ENCODE measurements at places on chromosomes 16 and 17. TPM values are rescaled to one million over a fixed set of nuclear protein-coding genes. Genes with fewer than 3 reads are reported as not detected.
A peak's percentile ranks its signal among the peaks of the same experiment; 100 is the strongest.

CACNG5 gene
- not detected for total RNA-seq

DCAKD gene
- 38.1 TPM for total RNA-seq

CHD9 gene
- total RNA-seq: 9.7 TPM

TERB1 gene
- not detected for total RNA-seq

- DNase-seq: peak; percentile 52
- H3K4me1 ChIP-seq: peaks cover 43% of the 10 kb centered on the region
- no peaks in the 10 kb centered on the region for H3K36me3 ChIP-seq
- H3K27me3 ChIP-seq: no peaks in the 10 kb centered on the region
- H3K4me3 ChIP-seq: peak overlapping the region; percentile 65
These were observed 1.5 kb downstream of the PIEZO1 start for GRCh38 chr16:88783391-88784073.

TLCD3B gene
- total RNA-seq: 6.1 TPM

HES7 gene
- 2.4 TPM for total RNA-seq

DNA sequence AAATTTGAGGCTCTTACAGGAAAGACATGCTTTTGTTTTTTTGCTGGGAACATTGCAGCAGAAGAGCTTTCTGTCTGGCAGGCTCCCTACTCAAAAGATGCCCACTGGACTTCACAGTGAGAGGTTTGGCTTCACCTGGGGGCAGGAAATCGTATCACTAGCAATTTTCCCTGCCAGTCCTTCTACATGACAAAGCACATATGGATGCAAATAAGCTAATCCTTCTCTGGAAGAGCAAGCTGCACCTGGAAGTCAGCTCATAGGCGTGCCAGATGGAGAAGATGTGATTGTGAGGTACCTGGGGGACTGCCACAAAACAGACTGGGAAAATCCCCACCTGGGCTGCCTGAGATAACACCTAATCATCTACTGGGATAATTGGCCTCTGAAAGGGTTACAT, 195.0 kb upstream of the CPHXL start:
- H3K27me3 ChIP-seq: peaks cover 4% of the 10 kb centered on the region
- H3K36me3 ChIP-seq: no peaks in the 10 kb centered on the region
- no peak for DNase-seq

GRCh38 chr16:77406680-77407079, 28.2 kb downstream of the ADAMTS18 start:
- H3K27me3 ChIP-seq: peaks cover 18% of the 10 kb centered on the region
- no peak overlapping the region for H3K27ac ChIP-seq
- H3K4me3 ChIP-seq: no peak overlapping the region
- H3K36me3 ChIP-seq: no peaks in the 10 kb centered on the region

DNA sequence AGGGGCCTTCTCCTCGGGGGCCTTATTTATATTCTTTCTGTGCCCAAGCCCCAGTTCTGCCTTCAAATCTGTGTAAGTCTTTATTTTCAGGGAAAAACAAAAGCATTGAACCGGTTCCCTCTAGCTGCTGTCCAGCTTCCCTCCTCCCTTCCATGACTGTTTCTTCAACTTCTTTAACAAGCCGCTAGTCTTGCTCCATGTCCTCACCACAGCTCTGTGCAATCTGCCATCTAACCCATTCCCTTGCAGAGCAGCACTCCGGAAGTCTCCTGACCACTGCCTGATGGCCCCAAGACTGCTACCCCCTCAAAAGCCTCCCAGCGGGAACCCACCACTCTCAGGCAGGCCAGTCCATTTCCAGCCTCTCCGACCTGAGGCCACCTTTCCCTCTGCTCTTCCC, 16.9 kb downstream of the EMC8 start:
- no peak for DNase-seq
- H3K36me3 ChIP-seq: peaks cover 21% of the 10 kb centered on the region
- H3K27me3 ChIP-seq: no peaks in the 10 kb centered on the region

DNA sequence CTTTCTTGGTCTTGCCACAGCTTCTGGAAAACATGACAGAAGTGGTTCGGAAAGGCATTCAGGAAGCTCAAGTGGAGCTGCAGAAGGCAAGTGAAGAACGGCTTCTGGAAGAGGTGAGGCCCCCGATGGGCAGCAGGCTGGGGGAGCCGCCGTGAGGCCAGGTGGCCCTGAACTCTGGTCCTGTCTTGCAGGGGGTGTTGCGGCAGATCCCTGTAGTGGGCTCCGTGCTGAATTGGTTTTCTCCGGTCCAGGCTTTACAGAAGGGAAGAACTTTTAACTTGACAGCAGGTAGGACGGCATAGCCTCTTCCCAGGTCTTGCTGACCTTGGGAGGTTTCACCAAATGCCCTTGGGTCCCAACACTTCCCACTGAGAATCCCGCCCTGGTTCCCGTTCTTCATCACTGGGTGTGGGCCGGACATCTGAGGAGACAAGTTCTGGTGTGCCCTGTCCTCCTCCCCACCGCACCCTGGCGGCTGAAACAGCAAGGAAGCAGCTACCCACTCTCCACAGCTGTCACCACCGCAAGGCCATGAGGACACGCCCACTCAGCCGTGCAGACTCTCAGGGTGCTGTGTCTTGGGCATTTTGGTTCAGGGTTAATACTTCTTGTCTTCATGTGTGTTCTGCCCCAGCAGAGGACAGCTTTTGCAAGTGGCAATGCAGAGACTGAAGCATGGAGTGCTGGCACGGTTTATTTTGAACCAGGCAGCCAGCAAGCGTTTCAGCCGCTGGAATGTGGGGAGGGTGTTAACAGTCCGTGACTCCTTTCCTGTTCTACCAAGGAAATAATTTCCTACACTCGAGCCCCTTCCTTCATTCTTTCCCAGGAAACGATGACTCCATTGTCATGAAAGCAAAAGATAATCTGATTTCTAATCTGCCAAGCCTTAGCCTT, 21.4 kb downstream of the NTAN1 start:
- no peaks in the 10 kb centered on the region for H3K27me3 ChIP-seq
- H3K4me1 ChIP-seq: peaks cover 5% of the 10 kb centered on the region
- no peak overlapping the region for H3K27ac ChIP-seq
- DNase-seq: no peak

DNA sequence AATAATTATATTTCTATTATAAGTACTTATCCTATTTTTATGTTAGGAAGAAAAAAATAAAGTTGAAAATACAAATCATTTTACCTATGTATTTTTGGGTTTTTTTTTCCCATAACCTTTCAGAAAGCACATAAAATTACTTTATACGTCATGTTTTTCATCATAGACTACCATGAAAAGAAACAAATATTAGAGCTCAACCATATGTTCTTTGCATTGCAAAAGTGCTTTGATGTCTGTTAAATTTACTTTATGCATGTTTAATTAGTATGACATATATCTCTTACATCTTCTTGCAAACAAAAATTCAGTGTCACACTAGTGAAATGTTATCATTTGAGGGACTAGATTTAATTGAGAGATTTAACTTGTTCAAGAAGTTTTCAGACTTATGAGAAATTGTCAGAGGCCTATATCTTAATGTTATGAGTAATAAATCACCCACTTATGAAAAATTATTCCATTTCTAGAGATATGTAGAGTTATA, 24.0 kb downstream of the BRIP1 start:
- H3K27ac ChIP-seq: no peak overlapping the region
- no peaks in the 10 kb centered on the region for H3K4me1 ChIP-seq
- no peaks in the 10 kb centered on the region for H3K27me3 ChIP-seq
- no peak for DNase-seq
- no peak overlapping the region for H3K4me3 ChIP-seq
- H3K36me3 ChIP-seq: peaks cover 16% of the 10 kb centered on the region

NME3 gene
- 44.1 TPM for total RNA-seq

GRCh38 chr16:84794626-84795025, 25.2 kb upstream of the CRISPLD2 start:
- no peak overlapping the region for H3K27ac ChIP-seq
- no peak for DNase-seq
- H3K4me1 ChIP-seq: no peaks in the 10 kb centered on the region
- H3K27me3 ChIP-seq: no peaks in the 10 kb centered on the region
- no peaks in the 10 kb centered on the region for H3K36me3 ChIP-seq
- no peak overlapping the region for H3K4me3 ChIP-seq

- DNase-seq: no peak
- H3K4me3 ChIP-seq: no peak overlapping the region
- no peaks in the 10 kb centered on the region for H3K27me3 ChIP-seq
- H3K4me1 ChIP-seq: peaks cover 98% of the 10 kb centered on the region
- no peak overlapping the region for H3K27ac ChIP-seq
These were observed 103.4 kb downstream of the ZNF778 start for GRCh38 chr16:89320782-89321501.

SLC38A7 gene
- total RNA-seq: 4.6 TPM

APOBR gene
- 0.72 TPM for total RNA-seq

DNA sequence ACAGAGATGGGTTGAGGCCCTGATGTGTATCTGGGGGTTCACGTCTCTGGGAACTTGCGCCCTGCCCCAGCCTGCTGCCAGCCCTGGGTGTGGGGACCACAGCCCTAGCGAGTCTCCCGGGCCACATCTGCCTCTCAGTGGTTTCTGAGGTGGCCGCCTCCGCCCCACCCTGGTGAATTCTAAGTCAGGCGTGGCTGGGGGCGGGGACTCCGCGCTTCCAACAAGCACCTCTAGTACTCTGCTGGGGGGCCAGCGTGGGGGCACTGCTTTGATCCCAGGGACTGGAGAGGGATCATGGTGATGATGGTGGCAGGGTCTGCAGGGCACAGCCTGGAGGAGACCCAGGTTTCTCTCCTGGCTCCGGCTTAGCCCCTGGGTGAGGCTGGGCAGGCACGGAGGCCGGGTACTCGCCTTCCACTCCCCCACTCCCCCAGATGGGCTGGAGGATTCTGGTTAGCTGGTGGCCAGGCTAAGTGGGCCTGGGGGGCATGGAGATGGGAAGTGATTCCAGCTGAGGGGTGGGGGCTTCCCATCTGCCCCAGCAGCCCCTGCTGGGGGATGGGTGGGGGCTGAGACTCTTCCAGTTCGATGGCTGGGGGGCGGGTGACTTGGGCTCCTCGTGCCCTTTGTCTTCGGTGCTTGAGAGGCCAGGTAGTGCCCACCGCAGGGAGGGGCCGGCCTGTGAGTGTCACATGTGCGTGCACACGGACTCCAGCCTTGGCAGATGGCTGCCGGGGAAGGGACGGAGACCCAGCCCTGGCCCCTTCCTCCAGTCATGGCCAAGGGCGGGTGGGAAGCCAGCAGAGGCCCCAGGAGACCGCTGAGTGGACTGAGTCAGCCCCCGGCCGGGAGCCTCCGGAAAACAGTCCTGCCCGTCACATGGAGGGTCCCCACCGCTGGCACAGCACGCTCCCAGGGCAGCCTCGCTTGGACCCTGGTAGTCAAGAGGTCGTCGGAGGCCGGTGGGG, 3.9 kb downstream of the GLIS2 start:
- H3K4me3 ChIP-seq: no peak overlapping the region
- peaks cover 3% of the 10 kb centered on the region for H3K4me1 ChIP-seq
- H3K27me3 ChIP-seq: peaks cover 3% of the 10 kb centered on the region
- no peak overlapping the region for H3K27ac ChIP-seq

GRCh38 chr17:31308372-31309334, 5.2 kb downstream of the EVI2B start:
- peaks cover 61% of the 10 kb centered on the region for H3K4me1 ChIP-seq
- H3K27me3 ChIP-seq: no peaks in the 10 kb centered on the region
- DNase-seq: no peak
- H3K36me3 ChIP-seq: peaks cover 24% of the 10 kb centered on the region
- peak overlapping the region; percentile 100 for H3K27ac ChIP-seq

RSAD1 gene
- 40.4 TPM for total RNA-seq

GRCh38 chr17:65259281-65259680, 122.1 kb downstream of the RGS9 start:
- H3K27me3 ChIP-seq: peaks cover 12% of the 10 kb centered on the region
- no peak for DNase-seq
- H3K36me3 ChIP-seq: no peaks in the 10 kb centered on the region

CFAP52 gene
- total RNA-seq: not detected

DNA sequence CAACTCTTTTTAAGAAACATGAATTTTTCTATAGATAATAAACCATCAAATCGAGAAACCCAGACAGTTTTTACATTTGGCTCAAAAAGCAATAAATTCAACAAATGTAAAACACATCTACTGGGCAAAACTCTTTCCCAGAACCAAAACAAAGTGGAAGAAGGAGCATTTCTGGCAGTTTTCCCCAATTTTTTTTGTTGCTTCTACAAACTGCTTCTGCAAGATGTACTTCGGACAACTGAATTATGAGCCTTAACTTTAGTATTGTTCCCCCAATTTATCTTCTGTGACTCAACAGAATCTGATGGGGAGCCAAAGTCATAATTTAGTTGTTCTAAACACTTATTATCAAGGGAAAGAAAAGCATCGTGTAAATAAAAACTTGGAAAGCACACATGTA, 1047.2 kb downstream of the CDH11 start:
- no peaks in the 10 kb centered on the region for H3K36me3 ChIP-seq
- no peaks in the 10 kb centered on the region for H3K27me3 ChIP-seq
- no peaks in the 10 kb centered on the region for H3K4me1 ChIP-seq
- H3K4me3 ChIP-seq: no peak overlapping the region
- no peak for DNase-seq

DNA sequence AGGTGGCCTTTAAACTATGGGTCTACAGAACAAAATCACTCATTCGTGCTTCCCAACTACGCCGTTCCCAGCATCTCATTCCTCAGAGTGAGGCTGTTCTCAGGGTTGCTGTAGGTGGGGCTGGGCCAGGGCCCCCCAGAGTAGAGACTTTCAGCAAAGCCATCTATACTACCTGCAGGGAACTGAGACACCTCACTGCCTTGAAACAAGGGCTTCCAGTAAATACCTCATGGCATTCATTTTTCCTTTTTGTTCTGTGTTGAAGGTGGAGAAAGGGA, 4.2 kb upstream of the SDK2 start:
- H3K36me3 ChIP-seq: no peaks in the 10 kb centered on the region
- no peak overlapping the region for H3K4me3 ChIP-seq
- no peak for DNase-seq
- H3K27ac ChIP-seq: no peak overlapping the region

DNA sequence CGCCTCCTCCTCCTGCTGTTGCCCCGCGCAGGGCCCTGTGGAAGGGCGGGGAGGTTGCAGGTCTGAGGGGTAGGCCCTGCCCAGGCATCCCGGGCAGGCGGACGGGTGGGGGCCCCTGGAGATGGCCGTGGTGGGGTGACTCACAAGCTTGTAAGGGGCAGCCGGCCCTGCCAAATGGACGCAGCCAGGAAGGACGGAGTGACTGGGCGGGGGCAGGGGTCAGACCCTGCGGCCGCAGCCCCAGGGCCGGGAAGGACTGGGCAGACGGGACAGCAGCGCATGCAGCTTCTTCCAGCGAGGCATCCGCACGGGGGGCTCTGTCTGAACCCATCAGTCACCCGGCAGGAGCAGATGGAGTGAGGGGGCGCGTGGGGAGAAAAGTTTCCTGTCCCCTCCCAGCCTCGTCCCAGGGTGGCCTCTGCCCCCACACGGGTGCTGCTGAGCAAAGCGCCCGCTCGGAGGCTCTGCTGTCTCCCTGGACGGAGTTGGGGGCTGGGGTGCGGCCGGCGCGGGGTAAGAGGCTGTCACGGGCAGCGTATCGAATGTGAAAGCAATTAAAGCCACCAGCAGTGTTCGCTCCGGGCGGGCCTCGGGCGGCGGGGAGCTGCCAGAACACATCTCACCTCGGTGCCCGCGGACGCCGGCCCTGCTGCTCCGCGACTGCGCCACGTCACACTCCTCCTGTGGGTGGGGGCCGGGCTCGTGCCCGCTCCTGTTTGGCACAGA, 5.4 kb upstream of the PRR35 start:
- peaks cover 2% of the 10 kb centered on the region for H3K27me3 ChIP-seq
- DNase-seq: no peak
- no peak overlapping the region for H3K27ac ChIP-seq
- peaks cover 3% of the 10 kb centered on the region for H3K36me3 ChIP-seq
- H3K4me3 ChIP-seq: no peak overlapping the region
- no peaks in the 10 kb centered on the region for H3K4me1 ChIP-seq

GRCh38 chr17:76378548-76379274, 5.7 kb upstream of the SPHK1 start:
- H3K4me3 ChIP-seq: no peak overlapping the region
- no peaks in the 10 kb centered on the region for H3K36me3 ChIP-seq

PRSS33 gene
- total RNA-seq: 0.17 TPM

SLC12A3 gene
- total RNA-seq: not detected
